Esophagus squamous epithelium (tissue), 5 donors: ENCODE measurements at places on chromosomes 3 and 15.

GRCh38 chr15:33154351-33155166 is 40.0 kb downstream of the FMN1 start:
- H3K27me3 ChIP-seq: no peaks in the 10 kb centered on the region
- H3K27ac ChIP-seq: peak overlapping the region; percentile 9
- no peak for DNase-seq
- peak overlapping the region; percentile 40 for H3K4me3 ChIP-seq

DNA sequence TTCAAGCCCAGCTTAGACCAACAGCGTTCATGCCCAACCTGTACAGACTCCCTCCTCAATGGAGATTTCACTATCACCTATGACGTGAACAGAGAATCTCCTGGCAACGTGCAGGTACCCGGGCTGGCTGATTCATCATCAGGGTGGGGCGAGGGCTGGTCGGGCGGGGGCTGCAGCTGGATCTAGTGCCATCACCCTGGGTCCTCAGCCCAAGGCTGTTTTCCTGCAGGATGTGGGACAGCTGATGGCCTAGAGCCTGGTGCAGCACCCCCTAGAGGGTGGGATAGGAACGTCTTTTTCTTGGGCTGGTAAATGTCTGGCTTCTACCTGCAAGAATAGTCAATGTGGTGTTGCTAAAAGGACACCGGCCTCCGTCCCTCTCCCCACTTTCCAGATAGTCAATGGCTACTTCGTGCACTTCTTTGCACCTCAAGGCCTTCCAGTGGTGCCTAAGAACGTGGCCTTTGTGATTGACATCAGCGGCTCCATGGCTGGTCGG is 4.4 kb downstream of the ITIH3 start:
- H3K4me3 ChIP-seq: no peak overlapping the region
- no peaks in the 10 kb centered on the region for H3K36me3 ChIP-seq
- H3K4me1 ChIP-seq: peaks cover under 1% of the 10 kb centered on the region
- H3K27me3 ChIP-seq: no peaks in the 10 kb centered on the region
- H3K27ac ChIP-seq: no peak overlapping the region
- no peak for DNase-seq

GRCh38 chr15:36777926-36778325 is 198.5 kb downstream of the CDIN1 start:
- DNase-seq: no peak
- no peaks in the 10 kb centered on the region for H3K27me3 ChIP-seq
- no peaks in the 10 kb centered on the region for H3K4me1 ChIP-seq
- no peak overlapping the region for H3K4me3 ChIP-seq

- H3K4me1 ChIP-seq: no peaks in the 10 kb centered on the region
- no peak for DNase-seq
Measured at GRCh38 chr3:76497636-76498035, 542.3 kb upstream of the ROBO2 start.

DNA sequence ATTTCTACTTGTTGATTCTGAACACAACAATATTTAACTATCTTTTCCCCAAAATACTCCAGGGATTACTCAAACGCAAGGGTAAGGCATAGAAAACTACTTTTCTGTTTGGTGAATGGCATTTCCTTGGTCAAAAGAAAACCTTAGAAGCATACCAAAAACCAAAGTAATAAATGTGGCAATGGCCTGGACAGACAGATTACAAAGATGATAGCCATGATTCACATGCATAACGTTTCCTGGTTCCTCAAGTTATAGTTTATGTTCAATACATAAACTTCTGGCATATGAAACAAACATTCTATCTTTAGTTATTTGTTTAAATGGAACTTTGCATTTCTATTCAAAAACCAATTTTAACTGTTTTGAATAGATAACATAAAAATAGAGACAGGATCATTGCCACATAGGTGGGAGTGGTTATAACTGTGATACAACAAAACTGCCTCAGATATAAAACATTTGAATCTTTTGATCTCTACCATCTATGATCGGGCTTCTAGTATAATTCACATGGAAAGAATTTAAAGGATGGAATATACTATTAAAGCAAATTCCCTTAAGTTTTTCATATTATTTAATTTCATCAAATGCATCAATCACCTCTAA is 32.1 kb downstream of the FOXP1 start:
- H3K4me3 ChIP-seq: no peak overlapping the region
- no peak for DNase-seq
- H3K27ac ChIP-seq: no peak overlapping the region

- no peaks in the 10 kb centered on the region for H3K27me3 ChIP-seq
- H3K4me3 ChIP-seq: no peak overlapping the region
- peak overlapping the region; percentile 72 for H3K27ac ChIP-seq
- H3K36me3 ChIP-seq: no peaks in the 10 kb centered on the region
Measured at GRCh38 chr3:133547432-133548041, 25.9 kb upstream of the CDV3 start.

GRCh38 chr15:95459273-95459672 is 871.2 kb upstream of the NR2F2 start:
- H3K36me3 ChIP-seq: no peaks in the 10 kb centered on the region
- no peaks in the 10 kb centered on the region for H3K27me3 ChIP-seq
- no peak overlapping the region for H3K4me3 ChIP-seq
- peak overlapping the region; percentile 31 for H3K27ac ChIP-seq
- DNase-seq: no peak

- no peaks in the 10 kb centered on the region for H3K36me3 ChIP-seq
- no peaks in the 10 kb centered on the region for H3K27me3 ChIP-seq
- H3K4me1 ChIP-seq: peaks cover 12% of the 10 kb centered on the region
- H3K27ac ChIP-seq: no peak overlapping the region
- no peak overlapping the region for H3K4me3 ChIP-seq
Measured at GRCh38 chr15:89851673-89852341, 37.2 kb upstream of the ANPEP start.

DNA sequence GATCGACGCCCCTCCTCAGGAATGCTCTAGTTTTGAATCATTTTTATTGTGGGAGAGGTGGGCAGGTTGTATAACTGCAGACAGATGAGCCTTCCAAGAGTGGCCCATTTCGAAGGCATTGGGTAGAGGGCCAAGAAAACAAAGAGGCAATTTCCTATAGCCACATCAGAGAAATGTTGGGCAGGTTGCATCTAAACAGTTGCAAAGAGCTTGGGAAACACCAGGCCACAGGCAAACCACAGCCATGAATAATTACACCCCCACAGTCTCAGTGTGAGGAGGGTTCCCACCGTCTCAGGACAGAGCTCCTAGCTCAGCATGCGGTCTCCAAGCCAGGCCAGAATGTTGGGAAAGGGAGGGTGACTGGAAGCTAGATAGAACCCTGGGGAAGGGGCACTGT is 257.3 kb downstream of the ABHD5 start:
- no peaks in the 10 kb centered on the region for H3K36me3 ChIP-seq
- H3K4me1 ChIP-seq: no peaks in the 10 kb centered on the region

GRCh38 chr3:31999907-32000439 is 18.4 kb downstream of the ZNF860 start:
- peaks cover 14% of the 10 kb centered on the region for H3K4me1 ChIP-seq
- no peaks in the 10 kb centered on the region for H3K36me3 ChIP-seq
- no peak overlapping the region for H3K27ac ChIP-seq
- H3K27me3 ChIP-seq: no peaks in the 10 kb centered on the region
- no peak for DNase-seq

GRCh38 chr15:89075846-89076245 is 12.4 kb upstream of the ABHD2 start:
- H3K27me3 ChIP-seq: no peaks in the 10 kb centered on the region
- no peak for DNase-seq
- no peaks in the 10 kb centered on the region for H3K36me3 ChIP-seq
- H3K27ac ChIP-seq: no peak overlapping the region

- H3K4me3 ChIP-seq: no peak overlapping the region
- no peak overlapping the region for H3K27ac ChIP-seq
- no peaks in the 10 kb centered on the region for H3K4me1 ChIP-seq
Measured at GRCh38 chr15:70337277-70338186, 239.8 kb upstream of the TLE3 start.

DNA sequence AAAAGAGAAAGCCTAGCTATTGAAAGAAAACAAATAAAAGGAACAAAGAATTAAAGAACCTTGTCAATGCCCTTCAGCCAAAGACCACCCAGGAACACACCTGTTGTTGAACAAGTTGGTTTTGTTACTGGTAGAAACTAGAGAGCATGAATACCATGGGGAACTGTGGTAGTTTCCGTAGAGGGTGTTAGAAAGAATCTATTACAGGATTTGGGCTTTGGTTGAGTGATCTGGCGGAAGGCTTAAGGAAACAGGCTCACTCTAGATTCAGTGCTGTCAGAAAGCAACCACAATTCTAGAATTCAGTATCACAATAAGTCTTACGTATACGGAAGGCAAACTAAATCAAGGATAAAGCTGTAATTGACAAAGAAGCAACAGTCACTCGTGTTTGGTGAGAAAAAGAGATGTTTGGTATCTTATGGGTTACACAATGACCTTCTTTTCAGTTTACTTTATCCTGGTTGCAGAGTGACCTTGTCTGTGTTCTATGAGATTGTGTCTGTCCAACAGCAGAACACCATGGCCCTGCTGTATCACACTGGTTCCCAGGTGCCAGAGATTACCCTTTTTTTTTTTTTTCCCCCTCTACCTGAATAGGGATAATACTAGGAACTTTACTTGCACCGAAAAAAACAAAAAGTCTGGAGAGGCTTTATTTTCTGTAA is 265.9 kb downstream of the SHQ1 start:
- DNase-seq: no peak
- no peaks in the 10 kb centered on the region for H3K27me3 ChIP-seq
- H3K27ac ChIP-seq: no peak overlapping the region
- no peaks in the 10 kb centered on the region for H3K4me1 ChIP-seq
- no peak overlapping the region for H3K4me3 ChIP-seq
- H3K36me3 ChIP-seq: no peaks in the 10 kb centered on the region

DNA sequence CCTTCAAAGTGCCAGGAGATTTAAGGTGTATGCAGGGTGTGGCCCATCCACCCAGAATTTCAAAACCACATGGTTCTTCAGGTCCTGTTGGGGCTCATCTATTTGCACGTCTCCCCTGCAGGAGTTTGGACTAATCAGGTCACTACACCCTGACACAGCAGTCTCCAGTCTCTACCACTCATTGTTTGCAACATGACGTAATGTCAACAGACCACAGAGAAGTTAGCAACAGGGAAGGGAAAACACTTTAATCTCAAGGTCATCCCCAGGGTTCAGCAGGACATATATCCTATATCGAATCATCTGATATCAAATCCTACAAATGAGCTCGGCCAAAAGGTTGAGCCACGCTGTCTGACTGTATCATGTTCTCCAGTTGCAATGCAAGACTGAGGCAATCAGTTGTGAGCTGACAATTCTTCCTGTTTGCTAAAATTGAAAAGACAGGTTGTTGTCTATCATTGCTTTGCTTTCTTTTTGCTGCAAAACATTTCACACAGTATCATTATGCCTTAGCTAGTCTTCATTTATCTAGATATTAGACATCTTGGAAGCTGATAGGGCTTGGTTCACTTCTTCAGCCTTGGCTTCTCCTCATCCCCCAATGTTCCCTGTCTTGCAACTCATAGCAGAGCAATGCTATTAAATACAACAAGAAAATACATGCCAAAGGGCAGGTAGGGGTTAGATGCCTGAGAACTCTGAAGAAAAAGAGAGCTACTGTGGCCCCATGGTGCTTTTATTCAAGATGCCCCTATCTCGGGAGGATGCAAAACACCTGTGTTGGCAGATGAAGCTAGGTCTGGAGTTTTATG is 13.4 kb upstream of the LEKR1 start:
- H3K27me3 ChIP-seq: no peaks in the 10 kb centered on the region
- no peaks in the 10 kb centered on the region for H3K36me3 ChIP-seq
- H3K4me1 ChIP-seq: peaks cover 69% of the 10 kb centered on the region
- H3K4me3 ChIP-seq: no peak overlapping the region
- peak overlapping the region; percentile 85 for H3K27ac ChIP-seq

- H3K27ac ChIP-seq: peak overlapping the region; percentile 79
- no peak for DNase-seq
- no peaks in the 10 kb centered on the region for H3K36me3 ChIP-seq
- H3K4me1 ChIP-seq: peaks cover 24% of the 10 kb centered on the region
Measured at GRCh38 chr3:112334691-112335433, 1.9 kb downstream of the CD200 start.

- peaks cover 33% of the 10 kb centered on the region for H3K36me3 ChIP-seq
- DNase-seq: no peak
- H3K27me3 ChIP-seq: no peaks in the 10 kb centered on the region
- peak overlapping the region; percentile 83 for H3K27ac ChIP-seq
Measured at GRCh38 chr15:74799856-74800558, 12.6 kb upstream of the LMAN1L start.

DNA sequence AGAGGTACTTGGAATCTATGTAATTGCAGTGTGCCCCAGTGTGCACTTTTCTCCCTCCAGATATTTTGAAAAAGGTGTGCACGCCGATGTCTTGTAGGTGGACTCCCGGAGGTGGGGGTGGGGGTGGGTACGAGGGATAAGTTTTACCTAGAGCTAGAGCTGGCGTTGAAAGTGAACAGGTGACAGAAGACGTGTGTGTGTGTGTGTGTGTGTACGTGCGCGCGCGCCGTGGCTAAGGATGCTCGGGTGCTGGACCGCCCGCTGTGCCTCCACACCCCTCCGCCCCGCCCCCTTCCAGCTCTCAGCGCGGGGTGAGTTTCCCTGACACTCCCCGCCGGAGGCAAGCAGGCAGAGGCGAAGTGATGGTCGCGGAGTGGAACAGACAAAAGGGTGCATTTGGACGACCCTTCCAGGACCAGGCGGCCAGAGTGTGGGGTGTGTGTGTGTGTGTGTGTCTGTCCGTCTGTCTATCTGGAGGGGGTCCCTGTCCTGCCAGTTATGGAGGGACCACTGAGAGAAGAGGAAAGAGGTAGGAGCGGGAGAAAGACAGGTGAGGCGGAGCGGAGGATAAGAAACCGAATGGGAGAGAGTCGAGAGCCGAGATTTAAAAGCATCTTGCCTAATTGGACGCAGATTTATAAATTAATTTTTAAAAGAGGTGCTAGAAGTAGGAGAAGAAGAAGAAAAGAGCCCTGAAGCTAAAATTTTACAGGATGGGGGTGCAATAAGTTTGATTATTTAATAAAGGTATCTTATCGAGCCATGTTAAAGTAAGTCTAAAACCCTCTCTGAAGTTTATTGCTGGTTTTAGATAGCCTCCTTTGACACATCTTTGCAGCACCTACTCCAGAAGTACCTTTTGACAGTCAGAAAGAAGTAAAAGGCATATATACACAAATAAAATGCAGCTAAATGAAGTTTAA is 335.8 kb upstream of the THRB start:
- H3K4me1 ChIP-seq: peaks cover 22% of the 10 kb centered on the region
- H3K27ac ChIP-seq: no peak overlapping the region
- no peaks in the 10 kb centered on the region for H3K27me3 ChIP-seq
- no peak for DNase-seq
- H3K4me3 ChIP-seq: peak overlapping the region; percentile 51
- no peaks in the 10 kb centered on the region for H3K36me3 ChIP-seq

- no peaks in the 10 kb centered on the region for H3K36me3 ChIP-seq
- H3K27me3 ChIP-seq: no peaks in the 10 kb centered on the region
- no peak overlapping the region for H3K27ac ChIP-seq
Measured at GRCh38 chr3:53361852-53362251, 14.5 kb upstream of the DCP1A start.

- peaks cover 8% of the 10 kb centered on the region for H3K27me3 ChIP-seq
- no peak overlapping the region for H3K27ac ChIP-seq
- no peak for DNase-seq
- H3K4me1 ChIP-seq: no peaks in the 10 kb centered on the region
- H3K36me3 ChIP-seq: no peaks in the 10 kb centered on the region
- H3K4me3 ChIP-seq: no peak overlapping the region
Measured at GRCh38 chr3:170485696-170486095, 67.0 kb downstream of the CLDN11 start.

- H3K4me3 ChIP-seq: no peak overlapping the region
- H3K27me3 ChIP-seq: no peaks in the 10 kb centered on the region
- H3K36me3 ChIP-seq: peaks cover 38% of the 10 kb centered on the region
- no peak for DNase-seq
Measured at GRCh38 chr15:100566850-100567628, 34.9 kb downstream of the LINS1 start.
